Stimulated activated CD4-positive, alpha-beta T cell treated with anti-CD3 and anti-CD28 coated beads, TNF-alpha, amount 100 ng/mL, for 4 hours (primary cell): ENCODE measurements at places on chromosomes 7 and 10.

DNA sequence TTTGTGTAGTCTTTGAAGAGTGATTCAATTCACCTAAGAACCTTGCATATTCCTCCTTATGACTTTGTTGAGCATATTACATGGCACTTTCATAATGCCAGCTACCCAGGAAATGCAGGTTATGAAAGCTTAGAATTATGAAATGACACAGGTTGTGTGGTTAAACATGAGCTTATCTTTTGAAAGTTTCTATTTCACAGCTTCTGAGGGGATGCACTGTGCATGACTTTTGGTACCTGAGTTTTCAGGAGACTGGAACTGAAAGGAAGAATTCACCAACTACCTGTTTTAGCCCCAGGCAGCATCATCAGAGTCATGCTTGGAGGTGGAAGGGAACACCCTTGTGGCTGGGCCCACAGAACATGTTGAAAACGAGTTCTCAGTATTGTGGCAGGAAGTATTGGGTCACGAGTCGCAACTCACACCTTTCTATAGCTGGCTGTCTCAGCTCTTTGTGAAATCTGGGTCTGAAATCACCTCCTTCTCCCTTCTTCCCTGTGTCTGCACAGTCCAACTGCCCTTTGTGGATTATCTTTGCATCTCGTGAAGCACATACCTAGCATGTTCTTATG lies 228.2 kb downstream of the PTEN start:
- DNase-seq = peak; percentile 30

GRCh38 chr10:114506871-114507385 lies 102.6 kb upstream of the AFAP1L2 start:
- no peak for DNase-seq

- DNase-seq = no peak
Measured at GRCh38 chr10:98599032-98599610, 152.4 kb upstream of the HPS1 start.

GRCh38 chr10:70381471-70382421 lies 679 bp downstream of the LRRC20 start:
- no peak for DNase-seq
